ENCODE measurements at places on chromosomes 11 and 22.

DNA sequence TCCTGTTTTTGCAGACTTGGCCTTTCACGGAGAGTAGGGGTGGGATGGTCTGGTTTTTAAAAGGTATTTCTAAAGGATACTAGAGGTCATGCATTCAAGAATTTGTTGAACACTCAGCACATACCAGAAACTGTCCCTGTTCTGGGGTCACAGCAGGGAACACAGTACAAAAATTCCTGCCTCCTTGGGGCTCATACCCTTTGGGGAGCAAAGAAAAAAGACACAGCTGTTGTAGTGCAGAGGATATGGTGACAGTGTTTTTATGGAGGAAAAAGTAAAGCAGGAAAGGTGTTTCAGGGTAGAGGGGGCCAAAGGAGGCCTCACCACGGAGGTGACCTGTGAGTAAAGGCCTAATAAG lies 8.4 kb downstream of the SLC3A2 start:
- DNase-seq: no peak

- no peak for DNase-seq
Measured at GRCh38 chr11:16160146-16160545, 196.2 kb downstream of the SOX6 start.

GRCh38 chr11:109885006-109885405 lies 208.2 kb upstream of the ZC3H12C start:
- no peak for DNase-seq

GRCh38 chr11:111606986-111607385 lies 4.7 kb downstream of the SIK2 start:
- DNase-seq: no peak

- DNase-seq: no peak
Measured at GRCh38 chr22:49062802-49063544, 764.7 kb downstream of the BRD1 start.

DNA sequence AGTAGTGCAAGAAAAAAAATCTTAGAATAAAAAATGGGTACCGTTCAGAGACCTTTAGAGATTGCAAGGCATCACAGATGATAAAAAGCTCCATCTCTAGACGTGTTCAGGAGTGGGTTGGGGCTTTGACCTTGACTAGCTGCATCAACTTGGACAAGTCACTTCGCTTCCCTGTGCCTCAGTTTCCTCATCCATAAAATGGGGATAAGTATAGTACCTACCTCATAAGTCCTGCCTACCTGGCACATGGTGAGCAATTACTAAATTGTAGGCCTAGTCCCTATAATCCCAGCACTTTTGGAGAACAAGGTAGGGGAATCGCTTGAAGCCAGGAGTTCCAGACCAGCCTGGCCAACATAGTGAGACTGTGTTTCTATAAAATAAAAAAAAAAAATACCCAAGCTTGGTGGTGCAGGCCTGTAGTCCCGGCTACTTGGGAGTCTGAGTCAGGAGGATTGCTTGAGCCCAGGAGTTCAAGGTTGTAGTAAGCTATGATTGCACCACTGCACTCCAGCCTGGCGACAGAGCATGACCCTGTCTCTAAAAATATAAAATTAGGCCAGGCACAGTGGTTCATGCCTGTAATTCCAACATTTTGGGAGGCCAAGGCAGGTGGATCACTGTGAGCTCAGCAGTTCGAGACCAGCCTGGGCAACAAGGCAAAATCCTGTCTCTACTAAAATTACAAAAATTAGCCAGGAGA lies 6.0 kb upstream of the F2 start:
- peak; percentile 13 for DNase-seq

GRCh38 chr11:95567685-95568084 lies 221.9 kb downstream of the FAM76B start:
- DNase-seq: peak; percentile 81

DNA sequence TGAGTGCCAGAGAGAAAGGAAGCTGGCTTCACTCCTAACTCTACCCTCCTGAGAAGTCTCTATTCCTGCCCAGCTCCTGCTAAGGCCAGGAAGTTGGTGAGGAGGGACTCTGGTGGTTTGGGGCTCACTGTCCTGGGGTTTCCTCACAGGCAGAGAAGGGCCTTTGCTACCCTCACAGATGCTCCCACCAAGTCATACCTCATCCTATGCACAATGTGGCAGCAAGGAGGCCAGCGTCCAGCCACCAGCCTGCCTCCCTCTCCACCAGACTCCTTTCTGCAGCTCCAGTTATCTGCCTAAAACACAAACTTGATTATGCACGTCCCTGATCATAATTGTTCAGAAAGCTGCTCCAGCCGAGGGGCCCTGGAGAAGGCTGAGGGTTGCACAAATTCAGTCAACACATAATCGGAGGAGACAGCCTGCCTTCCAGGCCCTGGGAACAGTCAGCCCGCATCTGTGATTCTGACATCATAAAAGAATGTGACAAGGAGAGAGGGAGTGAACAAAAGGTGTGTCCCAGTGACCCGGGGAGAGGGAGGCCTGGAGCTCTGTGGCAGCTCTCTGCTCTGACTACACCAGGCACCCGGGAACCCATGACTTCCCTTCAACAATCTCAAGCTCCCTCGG lies 28.8 kb downstream of the DKK3 start:
- DNase-seq: peak; percentile 80

DNA sequence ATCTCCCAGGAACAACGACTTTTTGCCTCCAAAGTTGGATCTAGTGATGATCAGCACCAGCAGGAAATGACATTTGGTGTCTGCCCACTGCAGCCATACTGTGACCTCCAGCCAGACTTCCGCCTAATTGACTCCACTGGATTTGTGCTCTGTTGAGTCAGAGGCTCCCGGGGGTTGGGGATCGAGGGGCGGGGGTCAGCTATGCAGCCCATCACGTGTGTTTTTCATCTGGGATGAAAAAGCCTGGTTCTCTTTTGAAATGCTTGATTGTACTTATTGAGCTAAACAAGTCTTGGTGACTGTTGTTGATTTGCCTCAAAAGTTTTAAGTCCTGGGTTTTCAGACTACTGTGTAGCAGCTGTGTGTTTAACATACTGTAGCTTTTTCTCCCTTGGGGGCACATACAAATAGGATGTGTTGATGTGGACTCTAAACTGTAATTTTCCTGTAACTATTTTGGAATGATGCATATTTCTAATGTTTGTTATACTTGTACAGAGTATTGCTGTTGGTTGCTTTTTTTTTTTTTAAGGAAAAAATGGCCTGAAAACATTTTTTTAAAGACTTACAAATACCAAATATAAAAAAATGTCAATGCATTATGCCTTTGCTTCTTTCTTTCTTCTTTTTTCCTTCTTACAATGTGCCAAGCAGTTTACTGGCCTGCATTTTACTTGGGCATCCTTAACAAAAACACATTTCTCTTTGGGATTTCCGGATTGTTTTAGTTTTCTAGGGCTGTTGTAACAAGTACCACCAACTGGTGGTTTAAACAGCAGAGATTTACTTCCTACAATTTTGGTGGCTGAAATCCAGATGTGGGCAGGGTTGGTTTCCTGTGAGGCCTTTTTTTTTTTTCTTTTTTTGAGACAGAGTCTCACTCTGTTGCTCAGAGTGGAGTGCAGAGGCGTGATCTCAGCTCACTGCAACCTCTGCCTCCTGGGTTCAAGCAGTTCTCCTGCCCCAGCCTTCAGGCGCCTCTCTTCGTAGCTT lies 46.1 kb upstream of the OR4B1 start:
- peak; percentile 86 for DNase-seq

DNA sequence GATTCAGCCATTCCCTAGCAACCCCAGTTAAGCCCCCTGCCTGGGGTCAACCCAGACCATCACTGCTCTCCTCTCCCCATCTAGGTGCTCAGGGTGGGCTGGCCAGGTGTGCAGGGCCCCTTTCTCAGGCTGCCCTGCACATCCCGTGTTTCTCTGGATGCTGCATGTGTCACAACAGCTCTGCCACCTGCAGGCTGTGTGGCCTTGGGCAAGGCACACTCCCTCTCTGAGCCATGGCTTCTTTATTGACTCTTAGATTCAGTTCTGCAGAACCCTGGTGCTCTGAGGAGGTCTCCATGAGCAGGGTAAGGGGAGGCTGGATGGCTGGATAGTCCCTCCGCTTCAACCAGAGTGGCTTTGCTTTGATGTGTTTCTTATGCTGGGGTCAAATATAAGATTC lies 24.6 kb downstream of the RPS6KA4 start:
- no peak for DNase-seq

Data from AG10803 (cell line).